T-helper 2 cell treated with Interferon-gamma antibody and Interleukin-4, amounts not matched to agents 5 μg/mL and 100 μg/mL, for 36 hours (primary cell): ENCODE measurements at places on chromosomes 2 and 18.

DNA sequence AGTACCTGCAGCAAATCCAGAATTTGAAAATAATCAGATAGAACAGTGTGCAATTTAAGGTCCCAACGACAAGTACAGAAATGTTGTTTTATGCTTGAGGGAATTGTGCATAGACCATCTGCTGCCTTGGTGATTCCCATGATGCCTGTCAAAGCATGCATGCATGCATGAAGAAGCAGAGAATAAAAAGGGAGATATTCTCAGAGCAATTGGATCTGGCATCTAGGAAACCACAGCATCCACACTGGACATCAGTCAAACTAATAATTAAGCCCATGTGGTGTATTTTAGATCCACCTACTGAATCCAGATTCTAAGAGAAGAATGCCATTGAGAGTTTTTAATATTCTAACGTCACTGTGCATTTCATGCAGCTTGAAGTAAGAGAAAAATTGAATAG lies 361.2 kb downstream of the FSIP2 start:
- no peak for DNase-seq

GRCh38 chr18:57819671-57820460 lies 16.8 kb upstream of the ATP8B1 start:
- no peak for DNase-seq

- no peak for DNase-seq
Observed at GRCh38 chr2:27191070-27191829, 20.6 kb upstream of the ATRAID start.

GRCh38 chr2:168375195-168375798 lies 80.8 kb upstream of the CERS6 start:
- no peak for DNase-seq

GRCh38 chr2:46202987-46203386 lies 94.2 kb upstream of the EPAS1 start:
- DNase-seq = no peak

DNA sequence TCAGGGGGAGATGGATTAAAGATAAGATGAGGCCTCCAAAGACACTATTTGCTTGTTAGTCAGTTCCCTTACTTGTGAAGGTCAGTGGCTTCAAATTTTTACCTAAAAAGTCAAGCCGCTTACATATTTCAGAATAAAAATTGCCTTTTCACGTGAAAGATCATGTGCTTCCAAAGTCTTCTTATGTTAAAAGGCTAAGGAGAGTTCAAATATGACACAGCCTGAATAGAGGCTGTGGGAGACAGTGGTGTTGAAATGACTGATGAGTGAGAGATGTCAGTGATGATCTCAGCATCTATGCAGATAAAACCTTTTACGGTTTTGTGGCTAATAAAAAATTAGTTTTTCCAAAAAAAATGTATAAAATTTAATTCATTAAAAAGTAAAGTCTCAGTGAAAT lies 40.5 kb downstream of the UPP2 start:
- DNase-seq = no peak

DNA sequence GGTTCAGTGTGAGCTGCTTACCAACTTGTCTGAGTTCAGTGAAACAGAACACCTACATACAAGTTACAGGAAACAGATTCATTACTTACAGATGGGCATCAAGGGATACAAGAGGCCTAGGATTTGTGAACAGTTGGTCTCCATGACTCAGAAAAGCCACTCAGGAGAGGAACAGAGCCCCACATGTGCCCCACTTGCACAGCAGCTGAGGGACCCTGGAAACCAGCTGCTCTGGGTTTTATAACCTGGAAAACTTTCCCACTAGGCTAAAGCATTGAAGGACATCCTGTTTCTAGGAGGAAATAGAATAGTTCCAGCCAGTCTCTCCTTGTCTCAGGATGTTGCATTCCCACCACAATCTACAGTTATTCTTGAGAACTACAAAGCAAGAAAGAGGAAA lies 530.0 kb downstream of the ZNF804A start:
- no peak for DNase-seq

DNA sequence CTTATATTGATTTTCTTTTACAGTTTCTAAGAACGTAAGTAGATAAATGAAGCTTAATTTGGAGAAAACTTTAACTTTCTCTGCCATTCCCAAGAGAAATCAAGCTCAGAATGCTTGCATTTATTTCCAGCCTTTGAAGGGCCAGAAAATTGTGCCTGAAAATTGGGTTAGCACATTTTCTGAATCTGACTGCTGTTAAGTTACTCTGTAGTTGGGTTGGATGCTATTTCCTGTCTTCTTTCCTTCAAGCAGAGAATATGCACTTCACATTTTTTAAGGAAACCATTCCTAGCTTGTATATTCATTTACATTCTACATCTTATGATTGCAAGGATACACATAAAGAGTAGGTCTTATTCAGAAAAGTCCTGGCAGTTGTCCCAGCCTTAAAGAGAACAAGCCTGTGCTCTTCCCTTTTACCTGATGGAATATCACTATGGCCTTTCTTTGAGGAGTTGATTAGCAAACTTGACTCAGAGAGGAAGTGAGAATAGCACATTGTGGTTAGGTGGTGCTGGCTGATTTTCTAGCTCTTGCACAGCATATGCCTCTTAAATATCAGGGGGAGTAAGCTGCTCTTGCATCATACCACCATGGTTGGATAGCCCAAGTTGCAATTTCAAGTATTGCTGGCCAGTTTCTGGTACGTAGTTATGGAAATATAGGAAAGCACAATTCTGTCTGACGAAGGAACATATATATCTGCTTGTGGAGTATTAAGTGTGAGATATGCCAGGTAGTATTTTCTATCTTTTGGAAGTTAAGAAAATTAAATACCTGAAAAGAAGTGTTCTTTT lies 133.7 kb downstream of the COMMD1 start:
- peak; percentile 33 for DNase-seq

- DNase-seq = peak; percentile 40
Observed at GRCh38 chr2:216222650-216223352, 113.7 kb downstream of the XRCC5 start.

DNA sequence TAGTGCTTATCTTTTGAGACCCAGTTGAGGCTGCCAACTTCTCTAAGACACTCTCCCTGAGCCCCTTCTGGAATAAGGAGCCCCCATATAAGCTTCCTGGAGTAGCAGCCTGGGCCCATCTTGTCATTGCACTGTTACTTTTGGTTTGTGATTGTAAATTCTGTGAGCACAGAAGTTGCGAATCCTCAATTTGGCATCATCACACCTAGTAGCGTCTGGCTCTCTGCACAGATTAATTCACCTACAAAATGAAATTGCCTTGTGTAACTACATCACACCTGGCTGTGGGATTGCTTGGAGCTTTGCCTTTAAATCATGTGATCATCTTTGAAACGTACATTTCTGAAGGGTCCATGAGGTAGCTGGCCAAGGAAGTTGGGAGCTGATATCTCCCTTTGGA lies 193.2 kb upstream of the BCL2L11 start:
- no peak for DNase-seq

- no peak for DNase-seq
Observed at GRCh38 chr18:33594799-33595198, 16.8 kb downstream of the ASXL3 start.

DNA sequence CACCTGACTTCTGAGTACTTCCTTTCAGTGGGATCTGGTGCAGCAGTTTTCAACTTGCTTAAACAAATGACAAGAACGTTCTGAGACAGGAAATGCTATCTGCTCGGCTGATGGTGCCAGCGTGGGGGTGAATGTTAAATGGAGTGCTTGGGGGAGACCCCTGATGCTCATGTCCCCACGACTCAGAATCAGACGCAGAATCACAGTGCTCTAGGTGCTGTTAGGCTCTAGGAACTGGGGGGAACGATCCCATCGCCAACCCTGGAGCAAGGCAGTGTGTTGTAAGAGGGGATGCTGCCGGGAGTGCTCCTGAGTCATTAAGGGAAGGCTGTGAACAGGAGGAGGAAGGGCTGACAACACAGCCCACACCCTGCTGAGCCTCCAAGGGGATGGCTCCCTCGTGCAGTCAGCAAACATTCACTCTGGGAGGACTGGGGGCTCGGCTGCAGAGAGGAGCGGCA lies 34.1 kb upstream of the KCNF1 start:
- DNase-seq = no peak

DNA sequence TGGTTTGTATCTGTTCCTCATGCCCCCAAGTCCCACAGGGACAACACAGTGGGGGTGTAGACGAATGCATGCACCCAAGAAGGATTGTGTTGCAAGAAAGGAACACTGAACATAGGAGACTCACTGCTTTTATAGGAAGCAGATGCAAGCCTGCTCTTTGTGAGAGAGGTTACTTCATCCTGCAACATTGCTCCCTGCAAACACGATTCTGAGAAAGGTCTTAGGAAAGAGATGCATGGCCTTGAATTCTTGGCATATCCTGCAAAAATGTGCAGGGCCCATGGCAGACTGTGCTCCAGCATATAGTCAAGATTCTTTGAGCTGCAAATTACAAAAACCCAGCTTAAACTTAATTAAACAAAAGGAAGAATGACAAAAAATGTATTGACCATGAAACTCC lies 312.2 kb upstream of the MGAT5 start:
- no peak for DNase-seq

- DNase-seq = no peak
Observed at GRCh38 chr18:76914314-76914713, 92.0 kb downstream of the ZNF236 start.

- no peak for DNase-seq
Observed at GRCh38 chr2:86290596-86291327, 46.7 kb downstream of the REEP1 start.

DNA sequence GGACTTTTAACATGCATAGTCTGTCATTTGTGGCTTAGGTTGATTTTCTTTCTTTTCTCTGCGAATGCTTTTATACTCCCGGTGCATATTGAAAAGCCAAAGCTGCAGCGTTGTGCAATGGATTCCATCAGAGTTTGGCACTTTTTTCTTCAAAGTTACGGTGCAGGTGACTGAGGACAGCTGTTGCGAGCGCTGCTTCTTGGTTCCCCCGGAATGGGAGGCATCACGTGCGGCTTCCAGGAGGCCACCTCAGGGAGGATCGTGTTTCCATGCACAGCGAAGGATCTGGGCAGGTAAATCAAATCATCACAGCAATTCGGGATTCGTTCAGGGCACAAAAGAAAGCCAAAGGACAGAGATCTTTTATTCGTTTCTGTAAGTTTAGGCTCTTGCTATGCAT lies 109.6 kb upstream of the ALKAL2 start:
- no peak for DNase-seq

DNA sequence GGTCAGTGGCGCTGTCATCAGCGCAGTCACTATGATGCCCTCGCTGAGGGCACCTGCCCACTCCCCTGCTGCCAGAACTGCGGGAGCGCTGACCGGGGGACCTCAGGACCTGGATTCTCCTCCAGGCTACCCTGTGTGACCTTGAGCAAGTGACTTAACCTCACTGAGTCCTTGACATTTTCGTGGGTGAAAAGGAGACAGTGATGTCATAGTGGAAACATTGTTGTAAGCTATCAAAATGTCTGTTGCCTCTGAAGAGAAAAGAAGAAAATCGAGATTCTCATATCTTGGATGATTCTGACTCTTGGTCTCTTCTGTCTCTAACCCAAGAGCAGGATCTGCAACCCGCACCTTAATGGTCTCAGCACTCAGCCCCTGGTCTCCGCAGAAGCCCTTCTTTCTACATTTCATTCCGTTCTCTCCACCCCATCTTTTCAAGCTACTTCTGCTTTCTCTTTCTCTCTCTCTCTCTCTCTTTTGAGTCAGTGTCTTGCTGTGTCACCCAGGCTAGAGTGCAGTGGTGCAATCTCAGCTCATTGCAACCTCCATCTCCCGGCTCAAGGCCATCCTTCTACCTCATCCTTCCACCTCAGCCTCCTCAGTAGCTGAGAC lies 978 bp upstream of the TUBA4A start:
- DNase-seq = peak; percentile 54

DNA sequence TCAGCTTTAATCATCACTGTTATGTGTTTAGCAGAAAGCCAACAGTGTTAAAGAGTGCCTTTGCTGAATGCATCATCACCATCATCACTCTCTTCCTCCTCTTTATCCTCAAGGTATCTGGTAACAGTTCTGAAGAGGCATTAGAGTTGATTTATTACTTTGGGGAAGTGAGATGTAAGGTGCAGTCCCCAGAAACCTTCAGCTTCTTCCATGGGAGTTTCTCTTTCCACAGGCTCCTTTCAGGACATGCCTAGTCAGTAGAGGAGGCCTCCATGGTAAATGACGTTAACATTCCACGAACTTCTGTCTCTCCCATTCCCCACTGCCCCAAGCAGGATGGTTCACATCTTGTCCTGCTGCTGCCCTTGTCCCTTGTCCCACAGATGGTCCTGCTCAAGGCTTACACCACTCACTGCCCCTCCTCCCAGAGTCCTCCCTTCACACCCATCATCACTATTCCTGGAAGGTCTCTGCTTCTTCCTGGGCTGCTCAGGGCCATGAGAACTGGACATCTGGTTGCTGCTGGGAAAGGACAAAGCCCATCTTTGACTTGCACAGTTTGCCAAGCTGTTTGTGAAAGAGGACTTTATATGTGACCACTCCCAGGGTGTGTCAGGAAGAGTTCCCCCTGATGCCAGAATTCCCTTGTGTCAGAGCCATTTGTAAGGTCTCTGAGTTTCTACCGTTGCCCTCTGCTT lies 5.3 kb upstream of the REG1A start:
- no peak for DNase-seq

- no peak for DNase-seq
Observed at GRCh38 chr2:56811401-56811800, 627.6 kb downstream of the CCDC85A start.

DNA sequence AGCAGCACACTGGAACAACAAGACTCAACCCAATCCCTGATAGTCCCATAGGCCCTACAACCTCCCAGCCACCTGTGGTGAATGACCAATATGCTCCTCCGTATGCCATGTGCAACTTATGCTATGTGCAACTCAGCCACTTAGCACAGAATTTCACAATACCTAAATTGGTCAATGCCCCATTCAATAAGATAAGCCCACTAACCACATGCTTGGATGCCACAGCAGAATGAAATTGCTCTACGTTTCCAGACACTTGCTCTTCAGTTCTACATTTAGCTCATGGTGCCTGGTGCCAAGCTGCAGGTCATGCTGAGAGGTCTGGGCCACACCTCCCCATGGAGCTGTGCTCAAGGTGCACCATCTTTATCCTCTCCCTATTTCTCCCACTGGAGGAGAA lies 159.8 kb downstream of the EN1 start:
- no peak for DNase-seq

DNA sequence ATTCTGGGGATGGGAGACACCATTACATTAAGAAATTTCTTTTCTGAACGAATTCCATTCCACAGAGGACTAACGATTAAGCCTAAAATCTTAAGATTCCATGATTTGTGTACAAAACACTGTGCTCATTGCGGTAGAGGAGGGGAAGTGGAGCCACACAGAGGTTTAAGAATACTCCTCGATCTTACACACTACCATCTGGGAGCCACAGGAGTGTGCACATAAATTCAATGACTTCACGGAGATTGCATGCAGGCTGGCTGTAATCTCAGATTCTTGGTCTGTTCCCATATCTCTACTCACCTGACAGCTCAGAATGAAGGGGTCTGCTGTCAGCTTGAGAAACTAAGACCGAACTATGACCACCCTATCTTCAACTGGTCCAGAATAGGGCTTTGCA lies 762 bp downstream of the VPS4B start:
- DNase-seq = no peak

DNA sequence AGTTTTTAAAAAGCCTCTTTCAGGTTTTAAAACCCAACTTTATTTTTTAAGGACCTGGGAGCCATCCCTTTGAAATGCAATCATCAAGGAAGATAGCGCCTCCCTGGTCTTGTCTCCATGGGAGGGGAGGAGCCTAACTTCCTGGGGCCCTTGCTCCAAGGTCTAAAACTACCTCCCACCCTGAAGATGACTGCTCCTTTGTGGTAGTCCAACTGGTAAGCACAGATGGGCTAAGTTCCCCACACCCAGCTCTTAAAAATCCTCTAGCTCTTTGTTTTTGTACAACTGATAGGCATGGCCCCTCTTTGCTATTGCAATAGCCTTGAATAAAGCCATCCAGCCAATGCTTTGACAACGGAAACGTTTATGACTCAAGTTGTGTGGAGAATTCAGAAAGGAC lies 716.8 kb downstream of the CBLN2 start:
- no peak for DNase-seq
